ENCODE measurements at places on chromosomes 1 and 21.

DNA sequence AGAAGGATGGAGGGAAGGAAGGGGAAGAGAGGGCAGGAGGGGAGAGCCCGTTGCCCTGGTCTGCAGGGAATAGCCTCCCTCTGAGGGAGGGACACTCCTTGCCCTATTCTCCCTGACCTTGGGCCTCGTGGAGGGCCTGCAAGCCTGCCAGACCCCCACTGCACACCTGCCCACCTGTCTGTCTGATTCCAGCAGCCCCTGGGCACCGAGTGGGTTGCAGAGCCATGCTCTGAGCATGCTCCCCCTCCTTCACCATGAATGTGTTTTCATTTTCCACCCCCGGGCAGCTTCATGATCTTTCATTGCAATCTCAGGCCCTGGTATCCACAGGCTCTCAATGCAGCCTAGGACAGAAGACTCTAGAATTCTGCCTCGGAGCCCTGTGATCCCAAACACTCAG lies 5.1 kb upstream of the NPHP4 start:
- no peak for DNase-seq

DNA sequence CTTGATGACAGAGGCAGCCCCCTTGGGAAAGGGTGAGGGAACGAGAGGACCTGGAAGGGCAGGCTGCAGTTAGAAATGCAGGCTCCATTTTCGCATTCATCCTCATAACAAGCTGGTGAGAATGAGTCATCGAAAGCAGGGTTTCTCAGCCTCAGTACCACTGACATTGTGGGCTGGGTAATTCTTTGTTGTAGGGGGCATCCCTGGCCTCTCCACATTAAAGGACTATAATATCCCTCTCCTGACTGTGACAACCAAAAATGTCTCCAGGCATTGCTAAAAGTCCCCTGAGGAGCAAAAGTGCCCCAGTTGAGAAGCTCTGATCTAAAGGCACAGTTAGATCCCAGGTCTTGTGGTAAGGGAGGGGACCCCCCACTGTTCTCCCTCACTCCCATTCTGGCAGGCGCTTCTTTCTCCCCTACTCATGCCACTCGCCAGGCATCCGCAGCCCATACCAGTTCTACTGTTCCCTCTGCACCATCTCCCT lies 20.4 kb downstream of the KCNN3 start:
- no peak for DNase-seq

- peak; percentile 69 for DNase-seq
Measured at GRCh38 chr1:21334214-21335087, 44.2 kb upstream of the ECE1 start.

GRCh38 chr1:94383966-94384408 lies 34.2 kb upstream of the ABCD3 start:
- no peak for DNase-seq

- DNase-seq, result no peak
Measured at GRCh38 chr1:233664804-233665574, 51.1 kb downstream of the KCNK1 start.

- DNase-seq, result no peak
Measured at GRCh38 chr21:38343691-38344090, 86.9 kb downstream of the KCNJ15 start.

- DNase-seq, result peak; percentile 57
Measured at GRCh38 chr1:212967801-212968200, 17.5 kb downstream of the VASH2 start.

DNA sequence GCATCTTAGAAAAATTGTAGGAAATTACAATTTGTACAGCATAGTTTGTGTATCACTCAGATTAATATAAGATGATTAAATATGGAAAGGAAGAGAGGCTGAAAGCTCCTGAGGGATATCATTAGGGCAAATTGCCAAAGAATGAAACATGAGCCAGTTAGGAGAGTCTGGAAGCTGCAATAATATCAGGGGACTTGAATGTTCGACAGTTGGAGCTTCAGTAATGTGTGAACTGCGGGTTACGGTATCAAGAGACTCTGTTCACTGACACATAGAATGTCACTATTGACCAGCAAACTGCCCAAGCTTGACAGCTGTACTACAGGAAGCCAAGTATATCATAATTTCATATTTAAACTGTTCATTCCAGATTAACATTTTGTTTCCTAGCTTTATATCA lies 157.2 kb downstream of the DENND1B start:
- DNase-seq, result no peak

- DNase-seq, result peak; percentile 26
Measured at GRCh38 chr1:151606384-151606783, 5.5 kb upstream of the SNX27 start.

DNA sequence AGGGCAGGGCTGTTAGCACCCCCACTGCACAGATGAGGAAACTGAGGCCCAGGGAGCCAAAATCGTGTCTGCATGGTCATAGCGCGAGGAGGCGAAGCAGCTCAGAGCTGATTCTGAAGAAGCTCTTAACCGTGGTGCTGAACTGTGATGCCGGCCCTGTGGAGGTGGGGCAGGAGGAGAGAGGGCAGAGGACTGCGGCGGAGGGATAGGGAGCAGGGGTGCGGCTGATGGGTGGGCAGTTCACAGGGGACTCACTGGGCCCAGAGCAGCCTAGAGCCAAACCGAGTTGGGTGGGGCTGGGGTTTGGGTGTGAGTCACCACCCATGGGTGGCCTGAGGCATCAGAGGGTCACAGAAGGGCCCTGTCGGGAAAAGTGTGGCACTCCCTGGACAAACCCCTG lies 74.7 kb downstream of the RAP1GAP start:
- no peak for DNase-seq

GRCh38 chr21:37176716-37177115 lies 90.4 kb downstream of the VPS26C start:
- DNase-seq, result no peak

DNA sequence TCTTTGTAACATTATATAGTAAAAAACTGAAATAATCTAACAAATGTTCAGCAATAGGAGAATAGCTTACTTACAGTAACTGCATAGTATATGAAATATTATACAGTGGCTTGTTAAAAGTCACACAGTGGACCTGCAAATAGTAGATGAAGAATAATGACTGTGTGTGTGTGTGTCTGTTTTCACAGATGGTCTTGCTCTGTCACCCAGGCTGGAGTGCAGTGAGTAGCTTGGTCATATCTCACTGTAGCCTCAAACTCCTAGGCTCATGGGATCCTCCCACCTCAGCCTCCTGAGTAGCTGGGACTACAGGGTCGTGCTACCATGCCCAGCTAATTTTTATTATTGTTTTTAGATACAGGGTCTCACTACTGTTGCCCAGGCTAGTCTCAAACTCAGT lies 67.3 kb upstream of the KIAA1614 start:
- DNase-seq, result no peak

- no peak for DNase-seq
Measured at GRCh38 chr1:52916241-52916975, 5.1 kb downstream of the ECHDC2 start.

GRCh38 chr21:24514081-24514733 lies 1093.1 kb downstream of the MRPL39 start:
- no peak for DNase-seq

DNA sequence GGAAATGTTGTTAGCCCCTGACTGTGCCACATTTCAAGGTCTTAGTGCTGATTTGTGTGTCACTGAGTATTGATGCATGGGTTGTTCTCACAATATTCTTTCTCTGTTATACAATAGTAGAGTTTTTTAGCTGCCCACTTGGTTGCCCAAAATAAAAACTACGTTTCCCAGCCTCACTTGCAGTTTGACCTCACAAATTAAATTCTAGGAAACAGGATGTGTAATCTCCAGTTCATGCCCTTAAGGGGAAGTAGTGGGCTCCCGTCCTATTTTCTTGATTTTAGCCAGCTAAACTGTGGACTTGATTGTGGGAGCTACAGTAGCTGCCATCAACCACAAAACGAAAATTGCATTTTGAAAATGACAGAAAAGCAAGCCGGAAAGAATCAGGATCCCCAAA lies 27.3 kb upstream of the LAMC1 start:
- no peak for DNase-seq

GRCh38 chr1:185517808-185518419 lies 200.9 kb upstream of the IVNS1ABP start:
- DNase-seq, result no peak

GRCh38 chr1:38585971-38586370 lies 273.6 kb downstream of the RRAGC start:
- no peak for DNase-seq

- DNase-seq, result no peak
Measured at GRCh38 chr1:43936431-43937151, 3.0 kb downstream of the ARTN start.

- no peak for DNase-seq
Measured at GRCh38 chr1:104987210-104987609, 1237.5 kb downstream of the AMY1C start.

GRCh38 chr1:74579425-74579824 lies 67.0 kb upstream of the LRRC53 start:
- no peak for DNase-seq

GRCh38 chr1:197302775-197303174 lies 34.7 kb downstream of the CRB1 start:
- no peak for DNase-seq

DNA sequence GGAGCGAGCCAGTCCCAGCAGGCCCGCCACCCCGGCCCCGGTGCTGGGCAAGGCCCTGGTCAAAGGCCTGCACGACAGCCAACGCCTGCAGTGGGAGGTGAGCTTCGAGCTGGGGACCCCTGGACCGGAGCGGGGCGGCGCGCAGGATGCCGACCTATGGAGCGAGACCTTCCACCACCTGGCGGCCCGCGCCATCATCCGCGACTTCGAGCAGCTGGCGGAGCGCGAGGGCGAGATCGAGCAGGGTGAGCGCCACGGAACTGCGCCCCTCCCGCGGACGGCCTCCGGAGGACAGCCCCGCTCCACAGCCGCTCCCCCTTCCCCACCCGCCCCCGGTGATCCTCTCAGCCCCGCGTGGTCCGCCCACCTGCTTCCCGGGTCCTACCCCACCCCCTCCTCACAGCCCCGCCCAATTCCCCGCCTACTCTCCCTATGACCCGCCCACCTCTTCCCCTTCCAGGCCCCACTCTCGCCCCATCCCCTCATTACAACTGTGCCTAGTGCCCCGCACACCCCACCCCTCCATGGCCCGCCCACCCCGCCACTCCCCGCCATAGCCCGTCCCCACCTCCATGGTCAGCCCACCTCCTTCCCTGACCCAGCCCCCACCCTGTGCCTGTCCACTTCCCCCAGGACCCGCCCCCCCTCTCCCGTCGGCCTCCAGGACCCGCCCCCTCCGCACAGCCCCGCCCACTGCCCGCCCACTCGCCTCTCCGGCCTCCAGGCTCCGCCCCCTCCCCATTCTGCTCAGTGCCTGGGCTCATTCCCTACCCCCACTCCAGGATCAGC lies 52.7 kb downstream of the VWA5B1 start:
- DNase-seq, result no peak

DNA sequence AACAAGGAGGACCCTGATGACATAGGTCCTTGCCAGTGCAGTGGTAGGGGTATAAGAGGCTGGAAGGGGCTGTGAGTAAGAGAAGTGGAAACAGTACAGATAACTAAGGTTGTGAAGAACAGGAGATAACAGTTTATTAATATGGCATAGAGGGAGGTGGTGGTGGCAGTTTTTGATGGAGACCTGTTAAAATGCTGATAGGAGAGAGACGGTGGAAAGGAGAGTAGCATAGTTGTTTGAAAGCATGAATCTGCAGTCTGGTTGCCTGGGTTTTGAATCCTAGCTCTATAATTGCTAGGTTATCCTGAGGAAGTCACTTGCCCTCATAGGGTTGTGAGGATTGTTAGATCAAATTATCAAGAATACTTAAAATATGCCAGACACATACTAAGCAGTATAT lies 19.4 kb downstream of the LRRC41 start:
- no peak for DNase-seq

- no peak for DNase-seq
Measured at GRCh38 chr1:212186427-212187207, 98.6 kb upstream of the PPP2R5A start.

- no peak for DNase-seq
Measured at GRCh38 chr21:37257511-37257966, 9.6 kb downstream of the VPS26C start.

GRCh38 chr1:60245324-60245723 lies 171.8 kb upstream of the C1orf87 start:
- DNase-seq, result no peak

DNA sequence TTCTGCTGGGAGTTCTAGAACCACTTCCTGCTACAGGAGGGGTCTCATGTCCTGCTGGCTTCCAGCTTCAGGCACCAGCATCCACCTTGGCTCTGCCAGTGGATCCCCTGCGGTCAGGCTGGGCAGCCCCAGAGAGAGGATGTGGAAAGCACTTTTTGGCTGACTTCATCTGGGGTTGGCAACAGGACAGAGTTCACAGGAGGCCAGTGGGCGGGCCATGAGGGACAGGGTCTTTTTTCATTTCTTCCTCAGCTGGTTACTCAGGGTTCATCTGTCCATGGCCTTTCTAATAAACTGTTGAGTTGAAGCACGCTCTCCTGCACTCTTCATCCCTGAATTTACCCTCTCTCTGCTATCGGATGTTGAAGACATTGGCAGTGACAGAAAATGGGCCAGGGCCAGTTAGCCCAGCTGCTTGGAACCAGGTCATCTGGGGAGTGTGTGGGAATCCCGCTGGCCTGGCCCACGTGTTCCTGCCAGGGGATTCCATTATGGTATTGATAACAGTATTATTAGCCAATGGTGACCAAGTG lies 45.2 kb downstream of the RPS6KA1 start:
- DNase-seq, result no peak

DNA sequence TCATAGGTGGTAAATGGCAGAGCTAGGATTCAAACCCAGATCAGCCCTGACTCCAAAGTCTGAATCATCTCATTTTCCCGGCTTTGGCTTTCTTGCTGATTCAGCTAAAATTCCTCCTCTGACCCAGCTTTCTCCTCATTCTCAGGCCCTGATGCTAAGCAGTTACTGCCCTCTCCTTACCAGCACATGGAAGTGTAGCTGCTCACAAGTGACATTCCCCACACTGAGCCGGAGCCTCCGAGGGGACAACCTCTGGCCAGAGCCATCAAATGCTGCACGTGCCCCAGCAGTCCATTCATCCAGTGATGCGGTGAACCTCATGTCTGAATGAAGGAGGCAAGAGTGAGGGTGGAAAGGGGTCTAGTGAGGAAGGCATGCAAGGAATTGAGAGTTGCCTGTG lies 11.1 kb downstream of the ITGA10 start:
- DNase-seq, result no peak

- DNase-seq, result no peak
Measured at GRCh38 chr1:165527251-165528007, 16.4 kb upstream of the LRRC52 start.
